ENCODE measurements at places on chromosomes 11 and 22. TPM values are rescaled to one million over a fixed set of nuclear protein-coding genes. Genes with fewer than 3 reads are reported as not detected.

The OR2AT4 gene
- not detected for total RNA-seq

The SYT9 gene
- total RNA-seq = not detected

The SCO2 gene
- 9.1 TPM for total RNA-seq

The LRRC32 gene
- 38.3 TPM for total RNA-seq

The OR52N4 gene
- total RNA-seq = 0.26 TPM

The TEX54 gene
- total RNA-seq = not detected

The NAALADL1 gene
- total RNA-seq = 12.4 TPM

The MPPED2 gene
- 2.1 TPM for total RNA-seq
